Activated CD4-positive, CD25-positive, alpha-beta regulatory T cell treated with anti-CD3 and anti-CD28 coated beads, Interleukin-2, amount 50 U/mL, for 24 hours (primary cell): ENCODE measurements at places on chromosomes 16 and 17.
A peak's percentile ranks its signal among the peaks of the same experiment; 100 is the strongest.

GRCh38 chr16:50244140-50244503, 22.2 kb upstream of the ADCY7 start:
- ATAC-seq, result no peak

GRCh38 chr17:21592774-21593173, 99.5 kb upstream of the KCNJ18 start:
- no peak for ATAC-seq

DNA sequence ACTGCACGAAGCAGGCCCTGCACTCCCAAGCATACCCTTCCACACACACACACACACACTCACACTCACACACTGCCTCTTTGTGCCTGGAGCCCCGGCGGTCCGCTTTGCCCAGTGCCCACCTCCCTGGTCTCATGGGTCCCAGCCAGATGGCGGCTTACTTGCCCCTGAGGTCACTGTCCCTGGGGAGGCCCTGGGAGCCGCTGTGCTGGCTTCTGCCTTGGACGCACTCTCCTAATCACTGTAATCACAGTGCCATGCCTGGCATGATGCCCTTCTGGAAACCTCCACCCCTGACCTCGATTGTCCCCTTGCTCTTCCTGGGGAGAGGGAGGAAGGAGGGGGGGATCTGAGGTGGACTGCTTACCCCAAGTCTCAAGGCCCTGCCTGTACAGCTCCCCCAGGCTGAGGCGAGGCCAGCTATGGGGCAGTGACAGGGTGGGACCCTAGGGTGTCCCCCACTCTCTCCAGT, 36.0 kb downstream of the ARHGAP23 start:
- no peak for ATAC-seq

- no peak for ATAC-seq
Measured at GRCh38 chr16:88796278-88796677, 7.3 kb upstream of the CDT1 start.

- ATAC-seq, result no peak
Measured at GRCh38 chr17:80283116-80283852, 22.6 kb downstream of the RNF213 start.

- ATAC-seq, result no peak
Measured at GRCh38 chr17:30555942-30556341, 78.7 kb downstream of the GOSR1 start.

DNA sequence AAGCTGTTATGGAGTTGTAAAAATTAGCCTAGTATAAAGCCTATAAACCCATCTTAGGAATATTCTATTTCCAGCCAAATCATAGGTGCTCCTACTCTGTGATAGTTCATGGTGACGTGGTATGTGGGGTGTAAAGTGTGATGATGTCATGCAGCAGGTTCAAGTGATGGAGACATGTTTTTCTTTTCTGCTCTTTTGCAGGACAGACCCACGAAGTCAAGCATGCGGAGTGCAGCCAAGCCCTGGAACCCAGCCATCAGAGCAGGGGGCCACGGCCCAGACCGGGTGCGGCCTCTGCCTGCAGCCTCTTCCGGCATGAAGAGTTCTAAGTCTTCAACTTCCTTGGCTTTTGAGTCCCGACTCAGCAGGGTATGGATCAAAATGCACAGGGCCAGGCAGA, 87.3 kb downstream of the SPECC1 start:
- ATAC-seq, result no peak

DNA sequence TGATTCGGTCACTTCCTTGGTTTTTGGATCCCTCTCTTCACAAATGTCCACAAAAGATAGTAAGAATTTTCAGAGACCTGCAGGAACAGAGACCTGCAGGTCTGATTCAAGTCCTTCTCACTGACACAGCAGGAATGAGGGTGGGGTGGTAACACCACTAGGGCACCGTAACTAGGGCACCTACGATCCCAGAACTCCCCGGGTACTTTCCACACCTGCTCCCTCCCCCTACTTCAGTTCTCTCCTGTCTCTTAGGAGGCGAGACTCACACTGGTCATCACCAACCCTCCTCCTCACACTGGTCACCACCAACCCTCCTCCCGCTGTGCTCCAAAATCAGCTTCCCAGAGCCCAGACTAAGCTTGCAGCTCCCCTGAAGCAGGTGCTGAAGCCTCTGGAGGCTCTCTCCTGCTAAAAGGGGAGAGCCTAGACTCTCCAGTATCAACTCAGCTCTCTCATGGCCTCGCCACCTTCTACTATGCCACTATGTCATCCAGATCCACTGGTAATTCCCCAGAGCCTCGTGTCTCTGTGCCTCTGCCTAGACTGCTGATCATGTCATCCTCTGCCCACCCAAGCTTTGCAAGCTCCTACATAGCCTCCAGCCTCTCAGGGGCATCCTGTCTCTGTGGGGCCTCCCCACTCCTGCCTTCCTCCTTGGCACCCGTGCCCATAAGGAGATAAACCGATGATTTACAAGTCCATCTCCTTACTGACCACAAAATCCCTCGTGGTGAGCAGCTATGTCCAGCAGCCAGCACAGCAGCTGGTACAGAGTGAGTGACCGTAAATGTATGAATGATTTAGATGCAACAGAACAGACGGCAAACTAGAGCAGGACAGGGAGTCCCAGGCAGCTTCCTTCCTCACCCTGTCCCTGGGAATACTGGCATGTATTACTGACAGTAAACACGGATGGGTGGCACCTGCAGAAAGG, 63.4 kb upstream of the GSG1L start:
- no peak for ATAC-seq

DNA sequence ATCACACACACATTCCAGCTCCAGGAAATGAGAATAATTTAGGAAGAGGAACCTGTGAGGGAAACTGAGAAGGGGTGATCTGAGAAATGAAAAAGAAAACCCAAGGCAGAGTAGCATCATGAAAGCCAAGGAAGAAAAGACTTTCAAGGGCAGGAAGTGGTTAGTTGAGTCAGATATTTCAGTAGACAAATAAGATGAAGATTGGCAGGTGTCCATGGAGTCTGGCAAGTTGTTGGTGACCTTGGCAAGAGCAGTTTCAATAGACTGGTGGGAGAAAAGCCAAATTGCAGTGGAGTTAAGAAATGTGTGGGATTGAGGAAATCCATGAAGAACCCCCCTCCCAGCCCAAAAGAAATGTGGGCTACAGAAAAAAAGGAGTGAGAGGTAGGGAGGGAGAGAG, 10.7 kb downstream of the GNAO1 start:
- ATAC-seq, result peak; percentile 36

DNA sequence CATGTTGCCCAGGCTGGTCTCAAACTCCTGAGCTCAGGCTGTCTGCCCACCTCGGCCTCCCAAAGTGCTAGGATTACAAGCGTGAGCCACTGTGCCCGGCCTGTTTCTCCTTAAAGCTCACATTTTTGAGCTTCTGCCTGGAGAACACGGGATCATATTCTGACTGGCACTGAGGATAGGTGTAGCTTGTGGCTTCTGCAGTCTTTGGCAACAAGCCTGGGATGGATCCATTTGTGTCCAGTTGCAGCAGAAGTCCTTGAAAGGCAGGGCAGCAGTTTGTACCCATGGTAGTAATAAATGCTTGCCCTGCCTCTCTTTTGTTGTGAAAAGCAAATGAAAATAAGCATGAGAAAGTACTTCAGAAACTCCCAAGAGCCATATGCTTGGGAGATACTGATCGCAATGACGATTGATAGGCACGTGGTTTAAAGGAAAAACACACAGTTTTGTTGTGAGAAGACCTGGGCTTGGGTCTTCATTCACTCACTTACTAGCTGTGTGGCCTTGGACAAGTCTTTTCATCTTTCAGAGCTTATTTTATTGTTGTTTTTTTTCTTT, 3.1 kb upstream of the CORO7 start:
- ATAC-seq, result no peak

- ATAC-seq, result no peak
Measured at GRCh38 chr17:794876-795275, 12.7 kb downstream of the MRM3 start.

- ATAC-seq, result no peak
Measured at GRCh38 chr17:78558181-78558850, 18.9 kb downstream of the DNAH17 start.

DNA sequence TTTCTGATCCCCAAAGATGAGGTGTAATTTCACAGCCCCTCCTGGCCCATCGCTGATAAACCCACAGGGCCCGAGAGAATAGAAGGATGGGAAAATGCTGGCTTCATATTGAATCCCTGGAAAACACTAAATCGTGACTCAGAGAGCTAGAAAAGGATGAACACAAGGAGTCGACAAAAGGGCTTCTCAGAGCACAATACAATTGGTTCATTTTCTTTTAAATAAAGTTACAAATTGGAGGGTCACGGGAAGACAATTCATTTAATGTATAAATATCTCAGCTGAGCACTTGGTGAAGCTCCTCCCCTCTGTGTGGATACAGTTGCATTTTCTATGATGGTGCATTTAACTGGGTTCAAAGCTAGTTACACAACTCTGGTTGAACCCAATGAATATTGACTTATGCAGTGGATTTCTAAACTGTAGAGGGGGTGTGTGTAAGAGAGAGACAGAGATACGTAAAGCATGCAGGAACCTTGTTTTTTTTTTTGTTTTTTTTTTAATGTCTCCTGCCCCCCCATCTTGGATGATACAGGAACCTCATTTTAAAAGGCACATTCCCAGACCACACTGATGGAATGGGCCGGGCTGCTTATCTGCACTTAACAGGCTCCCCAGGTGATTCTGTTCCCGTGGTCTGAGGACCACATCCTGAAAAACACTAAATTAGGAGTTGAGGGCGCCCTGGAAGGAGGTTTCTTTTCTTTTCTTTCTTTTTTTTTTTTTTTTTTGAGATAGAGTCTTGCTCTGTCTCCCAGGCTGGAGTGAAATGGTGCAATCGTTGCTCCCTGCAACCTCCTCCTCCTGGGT, 14.1 kb downstream of the TTYH2 start:
- ATAC-seq, result no peak

DNA sequence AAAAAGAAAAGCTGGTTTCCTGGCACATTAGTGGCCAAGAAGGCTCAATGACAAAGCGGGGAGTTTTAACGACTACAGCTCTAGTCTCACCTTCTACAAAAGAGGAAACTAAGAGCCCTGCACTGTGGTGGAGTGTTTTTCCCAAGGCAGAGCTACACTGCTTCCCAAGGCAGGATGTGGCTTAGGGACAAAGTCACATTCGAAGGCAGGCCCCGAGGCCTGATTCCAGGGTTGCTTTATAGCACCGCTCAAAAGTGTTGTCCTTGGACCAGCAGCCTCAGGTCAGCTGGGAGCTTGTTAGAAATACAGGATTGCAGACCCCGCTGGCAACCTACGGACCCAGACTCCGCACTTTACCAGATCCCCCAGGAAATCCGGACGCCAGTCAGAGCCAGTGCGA, 23.8 kb downstream of the TMEM92 start:
- ATAC-seq, result no peak

GRCh38 chr17:43856141-43856540, 9.2 kb downstream of the CD300LG start:
- no peak for ATAC-seq

- no peak for ATAC-seq
Measured at GRCh38 chr17:36203335-36203734, 6.8 kb upstream of the CCL3L1 start.

DNA sequence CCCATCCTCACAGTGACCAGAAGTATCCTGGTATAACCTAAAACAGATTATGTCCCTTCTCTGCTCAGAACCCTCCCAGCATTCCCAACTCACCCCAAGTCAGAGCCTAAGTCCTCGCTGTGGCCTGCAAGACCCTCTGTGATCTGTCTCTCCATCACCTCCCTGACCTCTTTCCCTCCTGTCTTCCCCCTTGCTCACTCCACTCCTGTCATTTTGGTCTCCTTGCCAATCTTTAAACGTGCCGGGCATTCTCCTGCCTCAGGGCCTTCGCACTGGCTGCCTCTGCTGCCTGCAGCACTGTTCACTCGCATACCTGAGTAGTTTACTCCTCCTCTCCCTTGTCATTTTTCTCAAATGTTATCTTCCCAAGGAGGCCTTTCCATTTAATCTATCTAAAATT, 97.7 kb downstream of the GSG1L start:
- no peak for ATAC-seq

- no peak for ATAC-seq
Measured at GRCh38 chr16:80825365-80825758, 21.0 kb upstream of the CDYL2 start.

GRCh38 chr16:64092271-64092670, 1029.6 kb downstream of the CDH11 start:
- ATAC-seq, result no peak

GRCh38 chr16:82522026-82522425, 104.7 kb upstream of the CDH13 start:
- no peak for ATAC-seq
